ENCODE measurements at places on chromosomes 12 and 14. TPM values are rescaled to one million over a fixed set of nuclear protein-coding genes. Genes with fewer than 3 reads are reported as not detected.

Gene ERBB3
- total RNA-seq = 3.2 TPM

Gene IGF1
- 73.5 TPM for total RNA-seq

Gene ARF3
- 68.4 TPM for total RNA-seq

Gene FAM186B
- not detected for total RNA-seq

Gene PLEK2
- 0.53 TPM for total RNA-seq

Gene TTC9
- not detected for total RNA-seq

Gene KRT73
- not detected for total RNA-seq

Gene C1QL4
- total RNA-seq = not detected

Gene IQSEC3
- total RNA-seq = 0.53 TPM

Gene AQP2
- not detected for total RNA-seq

Gene GLT8D2
- total RNA-seq = 72.3 TPM

Gene IAPP
- not detected for total RNA-seq

Gene KRT2
- total RNA-seq = not detected

Gene SPRYD3
- 48.6 TPM for total RNA-seq

Gene LRFN5
- total RNA-seq = 0.11 TPM

Gene HOXC12
- not detected for total RNA-seq

Gene GALNT6
- total RNA-seq = 67.2 TPM

Gene SRRM4
- total RNA-seq = not detected

Gene RERGL
- 26.7 TPM for total RNA-seq

Gene PRB2
- total RNA-seq = not detected

All from ascending aorta (tissue), 2 donors.